Effector CD8-positive, alpha-beta T cell (primary cell): ENCODE measurements at places on chromosomes 5 and 9.

- DNase-seq: no peak
Observed at GRCh38 chr5:157546456-157547100, 29.0 kb downstream of the ADAM19 start.

- no peak for DNase-seq
Observed at GRCh38 chr9:81431641-81432040, 257.7 kb downstream of the TLE1 start.

GRCh38 chr5:56212130-56212879, 20.8 kb downstream of the ANKRD55 start:
- DNase-seq: no peak

DNA sequence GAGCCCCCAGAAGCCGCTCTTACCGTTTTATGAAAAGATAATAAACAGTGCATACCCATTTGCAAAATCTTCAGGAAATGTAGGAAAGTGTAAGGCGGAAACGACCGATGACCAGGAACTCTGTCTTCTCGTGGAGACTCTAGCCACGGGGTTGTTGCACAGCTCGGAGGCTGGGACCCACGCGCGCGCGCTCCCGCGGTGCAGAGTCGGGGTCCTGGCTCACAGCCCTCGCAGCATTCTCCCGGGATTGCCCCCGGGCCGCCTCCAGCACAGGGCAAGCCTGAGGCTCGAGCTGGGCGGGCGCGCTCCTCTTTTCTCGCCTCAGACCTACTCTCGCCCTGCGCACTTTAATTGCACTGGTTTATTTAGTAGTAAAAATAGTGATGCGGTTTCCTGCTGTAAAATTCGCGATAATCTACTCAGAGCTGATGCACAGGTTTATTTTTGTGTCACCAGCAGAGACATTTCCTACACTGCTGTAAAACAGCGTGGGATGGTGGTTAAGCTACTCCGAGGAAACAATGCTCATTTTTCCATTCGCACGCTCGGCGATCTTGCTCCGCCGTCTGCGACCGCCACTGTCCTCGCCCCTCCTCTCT, 15.5 kb downstream of the TRIM7 start:
- no peak for DNase-seq

DNA sequence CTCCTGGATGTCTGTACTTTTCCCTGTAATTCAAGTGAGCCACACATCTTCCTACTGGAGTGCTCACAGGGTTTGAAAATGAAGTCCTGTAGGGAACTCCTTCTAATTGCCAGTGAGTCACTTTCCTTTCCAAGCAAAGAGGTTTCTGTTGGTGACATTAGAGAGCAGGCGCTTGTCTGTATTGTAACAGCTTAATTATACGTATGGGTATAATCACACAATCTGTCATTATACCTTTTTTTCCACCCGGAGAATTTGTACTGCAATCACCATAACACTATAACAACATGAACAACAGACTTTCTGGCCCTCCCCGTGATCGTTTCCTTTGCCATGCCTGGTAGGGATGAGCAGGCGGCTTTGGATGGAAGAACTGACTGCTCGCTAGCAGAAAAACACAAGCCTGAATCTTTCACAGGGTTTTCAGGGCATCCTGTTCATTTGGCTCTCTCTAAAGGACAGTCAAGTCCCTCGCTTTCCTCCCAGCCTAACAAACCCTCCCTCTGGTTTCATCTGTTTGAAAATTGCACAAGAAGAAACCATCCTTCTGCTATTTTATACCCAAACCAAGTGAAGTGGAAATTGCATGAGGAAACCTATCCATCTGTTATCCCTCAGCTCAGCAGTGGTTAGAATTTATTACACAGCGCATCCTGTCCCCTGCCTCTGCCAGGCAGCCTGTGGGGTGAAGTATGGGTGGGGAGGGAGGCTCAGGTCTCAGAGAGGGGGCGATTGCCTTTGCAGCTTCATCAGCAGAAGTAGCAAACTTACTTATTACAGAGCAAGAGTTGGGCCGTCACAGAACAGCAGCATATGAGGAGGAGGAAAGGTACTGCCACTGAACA, 307.0 kb upstream of the TLE4 start:
- no peak for DNase-seq

GRCh38 chr5:138148811-138149210, 9.6 kb upstream of the NME5 start:
- no peak for DNase-seq

DNA sequence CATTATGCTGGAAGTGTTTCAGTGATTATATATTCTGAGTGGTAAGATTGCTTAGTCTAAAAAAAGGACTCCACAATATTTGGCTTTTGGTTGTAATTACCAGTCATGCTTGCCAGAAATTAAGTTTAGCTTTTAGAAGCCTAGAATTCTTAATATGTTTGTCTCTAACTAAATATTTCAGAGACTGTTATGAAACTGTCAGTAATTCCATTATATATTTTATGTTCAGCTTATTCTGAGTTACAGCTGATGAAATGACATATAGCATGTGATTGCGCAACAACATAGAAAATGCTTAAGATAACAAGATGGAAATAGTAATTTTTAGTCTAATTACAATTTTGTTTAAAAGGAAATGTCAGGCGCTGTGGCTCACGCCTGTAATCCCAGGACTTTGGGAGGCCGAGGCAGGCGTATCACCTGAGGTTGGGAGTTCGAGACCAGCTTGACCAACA, 44.2 kb downstream of the KIAA1958 start:
- no peak for DNase-seq

DNA sequence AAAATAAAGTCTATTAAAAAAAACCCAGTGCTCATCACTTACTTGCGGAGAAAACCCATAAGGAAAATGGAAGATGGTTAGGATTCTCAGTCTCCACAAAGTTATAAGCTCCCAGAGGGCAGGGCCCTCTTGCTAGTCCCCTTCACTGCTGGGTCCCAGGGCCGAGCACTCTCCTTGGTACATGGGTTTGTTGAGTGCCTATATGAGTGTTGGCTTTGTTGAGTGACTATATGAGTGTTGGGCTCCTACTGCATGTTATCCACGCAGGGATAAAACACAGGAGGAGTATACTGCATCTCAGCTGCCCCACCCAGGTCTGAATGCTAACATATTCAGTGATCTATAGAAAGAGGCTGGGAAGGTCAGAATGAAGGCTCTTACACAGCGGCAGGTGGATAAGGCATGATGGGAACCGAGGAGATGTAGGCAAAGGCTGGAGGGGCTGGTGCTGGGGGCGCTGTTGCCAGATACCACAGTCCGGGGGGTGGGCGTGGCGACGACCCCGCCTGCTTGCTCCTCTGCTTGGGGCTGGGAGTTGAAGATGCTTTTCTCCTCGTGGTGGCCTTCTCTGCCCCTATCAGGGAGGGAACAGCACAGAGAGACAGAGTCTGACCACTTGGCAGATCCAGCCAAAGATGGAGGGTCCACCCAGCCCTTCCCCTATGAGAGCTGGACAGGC, 11.6 kb downstream of the ORM2 start:
- no peak for DNase-seq

DNA sequence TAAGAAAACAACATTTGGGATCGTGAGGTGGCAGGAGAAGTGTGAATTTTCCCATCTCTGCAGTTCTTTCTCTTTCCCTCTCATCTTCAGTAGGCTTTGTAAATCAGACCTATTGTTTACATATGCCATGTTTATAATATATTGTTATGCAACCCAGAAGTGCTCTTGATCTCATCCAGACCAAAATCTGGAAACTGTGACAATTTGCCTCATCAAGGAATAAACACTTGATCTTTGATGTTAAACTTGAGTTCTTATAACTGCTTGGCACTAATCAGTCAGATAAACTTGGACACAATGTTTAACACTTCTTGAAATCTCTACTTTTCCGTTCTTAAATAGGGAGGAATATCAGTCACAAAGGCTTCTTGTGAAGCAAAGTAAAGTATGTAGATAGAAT, 384.7 kb downstream of the DMRT2 start:
- no peak for DNase-seq

DNA sequence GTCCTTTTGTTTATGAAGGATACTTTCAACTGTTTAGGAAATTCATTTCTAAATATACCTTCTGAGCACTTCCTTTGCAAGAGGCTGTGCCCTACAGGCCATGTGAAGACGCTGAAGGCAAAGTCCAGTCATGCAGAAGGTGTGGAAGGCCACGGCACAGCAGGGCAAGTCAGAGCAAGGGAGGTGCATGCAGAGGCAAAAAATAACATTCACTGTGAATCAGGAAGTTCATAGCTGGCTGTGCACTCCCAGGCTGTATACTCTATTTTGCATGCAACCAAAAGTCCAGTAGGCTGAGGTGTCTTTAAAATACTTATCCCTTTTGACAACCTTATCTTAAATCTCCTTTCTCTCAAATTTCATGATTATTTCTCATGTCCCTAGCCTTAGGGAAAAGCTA, 50.3 kb downstream of the GNAQ start:
- DNase-seq: no peak

GRCh38 chr9:127130661-127131538, 8.5 kb upstream of the ANGPTL2 start:
- DNase-seq: no peak

- DNase-seq: no peak
Observed at GRCh38 chr5:16740811-16741392, 124.1 kb upstream of the RETREG1 start.

GRCh38 chr9:115972843-115973595, 180.6 kb upstream of the PAPPA start:
- no peak for DNase-seq

DNA sequence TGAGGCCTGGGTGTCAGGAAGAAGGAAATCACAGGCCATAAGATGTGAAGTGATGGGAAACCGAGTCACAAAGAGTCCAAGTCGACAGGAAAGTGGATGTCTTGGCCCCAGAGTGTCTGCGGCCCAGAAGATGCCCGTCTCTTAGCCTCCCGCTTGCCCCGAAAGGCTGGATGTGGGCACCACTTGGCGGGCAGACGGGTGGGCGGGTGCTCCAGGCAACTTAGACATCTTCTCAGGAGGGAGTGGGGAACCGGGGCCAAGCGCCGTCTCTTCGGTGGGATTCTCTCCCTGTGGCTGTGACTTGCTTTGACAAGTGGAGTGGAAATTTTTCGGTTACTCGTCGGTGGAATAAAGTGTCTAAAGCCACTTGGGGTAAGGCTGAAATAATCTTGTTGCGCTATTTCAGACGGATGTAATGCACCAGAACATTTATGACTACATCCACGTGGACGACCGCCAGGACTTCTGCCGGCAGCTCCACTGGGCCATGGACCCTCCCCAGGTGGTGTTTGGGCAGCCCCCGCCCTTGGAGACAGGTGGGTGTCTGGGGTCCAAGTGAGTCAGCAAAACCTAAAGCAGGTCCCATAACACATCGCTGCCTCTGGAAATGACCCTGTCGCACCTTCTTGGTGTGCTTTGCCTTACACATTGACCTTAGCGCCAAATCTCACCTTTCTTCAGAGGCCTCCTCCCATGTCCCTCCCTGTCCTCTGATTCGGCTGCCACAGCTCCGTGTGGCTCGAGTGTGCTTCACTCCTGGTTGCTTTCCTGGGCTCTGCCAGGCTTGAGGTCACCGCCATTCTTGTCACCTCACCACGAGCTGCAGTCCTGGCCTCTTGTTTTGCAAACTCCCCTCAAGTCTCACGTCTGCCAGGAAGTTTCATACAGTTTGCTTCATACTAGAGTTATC, 20.4 kb upstream of the EXOC3 start:
- no peak for DNase-seq

DNA sequence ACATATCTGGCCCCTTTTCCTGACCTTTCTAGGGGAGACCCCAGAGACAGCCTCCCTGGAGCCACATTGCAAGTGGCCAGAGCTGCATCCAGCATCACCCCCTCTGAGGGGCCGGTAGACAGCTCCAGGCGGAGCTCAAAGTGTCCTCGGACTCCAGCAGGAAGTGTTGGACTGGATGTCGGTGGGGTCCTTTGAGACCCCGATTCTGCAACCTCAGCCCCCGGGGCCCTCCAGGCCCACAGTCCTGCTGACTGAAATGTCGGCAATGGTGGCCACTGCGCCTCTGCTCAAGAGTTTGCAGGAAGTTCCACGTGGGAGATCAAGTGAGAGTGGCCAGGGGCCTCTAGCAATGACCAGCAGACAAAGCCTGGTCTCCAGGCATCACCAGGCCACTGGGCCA, 115.9 kb upstream of the FOXD4L5 start:
- DNase-seq: no peak

DNA sequence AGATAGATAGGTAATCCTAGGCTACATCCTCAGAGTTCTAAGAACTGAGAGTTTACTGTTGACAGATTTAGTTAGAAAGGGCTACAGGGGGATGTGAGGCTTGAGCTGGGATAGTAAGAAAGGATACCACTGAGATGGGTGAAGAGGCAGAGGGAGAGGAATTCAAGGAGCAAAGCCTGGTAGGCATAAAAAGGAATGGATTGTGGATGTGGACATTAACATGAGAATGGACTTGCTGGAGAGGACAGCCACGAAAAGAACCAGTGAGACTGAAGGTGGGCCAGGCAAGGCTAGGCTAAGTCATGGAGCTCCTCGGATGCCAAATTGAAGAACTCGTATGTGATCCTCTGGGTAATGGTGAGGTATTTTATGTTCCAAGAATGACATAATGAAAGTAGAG, 211.9 kb downstream of the AOPEP start:
- no peak for DNase-seq

GRCh38 chr9:133158695-133159094, 5.0 kb downstream of the GBGT1 start:
- DNase-seq: no peak

DNA sequence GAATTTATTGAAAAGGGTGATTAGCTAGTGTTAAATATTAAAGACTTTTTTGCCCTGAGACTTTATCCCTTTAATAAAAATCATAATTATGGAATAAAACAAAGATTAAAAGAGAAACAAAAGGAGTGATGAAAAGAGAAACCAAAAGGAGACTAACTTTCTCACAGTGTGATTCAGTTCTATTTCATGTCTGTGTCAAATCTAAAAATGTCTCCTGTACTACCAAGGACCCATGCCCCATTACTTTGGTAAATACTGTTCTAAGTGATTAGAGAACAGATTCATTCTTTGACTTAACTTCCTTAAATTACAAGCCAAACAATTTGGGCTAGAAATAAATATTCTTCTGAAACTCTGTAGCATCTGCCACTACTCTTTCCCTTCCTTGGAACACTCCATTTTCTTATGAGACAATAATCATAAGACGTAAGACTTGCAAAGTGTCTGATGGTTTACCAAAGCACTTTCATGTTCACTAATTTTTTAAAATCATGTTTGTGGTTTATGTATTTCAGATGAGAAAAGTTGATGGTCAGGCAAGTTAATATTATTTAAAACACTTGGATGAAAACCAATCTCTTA, 319.0 kb downstream of the EBF1 start:
- DNase-seq: no peak

- DNase-seq: no peak
Observed at GRCh38 chr5:81740758-81741157, 10.1 kb downstream of the SSBP2 start.

DNA sequence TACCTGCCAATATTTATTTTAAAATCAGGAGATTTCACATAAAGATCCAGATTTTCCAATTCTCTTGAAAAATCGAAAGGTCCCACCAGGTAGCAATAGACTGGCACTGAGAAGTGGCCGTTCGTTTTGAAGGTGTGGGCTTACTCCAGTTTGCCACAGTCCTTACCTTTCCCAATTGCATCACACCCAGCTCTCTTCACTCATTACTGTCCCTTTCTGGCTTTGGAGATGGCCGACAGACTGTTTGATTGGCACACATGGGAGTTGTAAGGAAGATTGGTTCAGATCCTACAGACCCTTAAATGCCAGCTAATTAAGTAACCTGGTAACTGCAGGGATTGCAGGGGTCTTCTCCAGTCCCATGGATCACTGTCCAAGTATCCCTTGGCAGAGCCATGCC, 68.7 kb upstream of the LARP1 start:
- no peak for DNase-seq

- DNase-seq: no peak
Observed at GRCh38 chr5:152290181-152290580, 114.9 kb downstream of the NMUR2 start.

- no peak for DNase-seq
Observed at GRCh38 chr9:137582286-137582860, 3.6 kb upstream of the DPH7 start.

- DNase-seq: peak; percentile 65
Observed at GRCh38 chr9:122122903-122123632, 30.0 kb upstream of the TTLL11 start.
